NCI-H524 (cell line): ENCODE measurements at places on chromosomes 1 and 21.
A peak's percentile ranks its signal among the peaks of the same experiment; 100 is the strongest.

DNA sequence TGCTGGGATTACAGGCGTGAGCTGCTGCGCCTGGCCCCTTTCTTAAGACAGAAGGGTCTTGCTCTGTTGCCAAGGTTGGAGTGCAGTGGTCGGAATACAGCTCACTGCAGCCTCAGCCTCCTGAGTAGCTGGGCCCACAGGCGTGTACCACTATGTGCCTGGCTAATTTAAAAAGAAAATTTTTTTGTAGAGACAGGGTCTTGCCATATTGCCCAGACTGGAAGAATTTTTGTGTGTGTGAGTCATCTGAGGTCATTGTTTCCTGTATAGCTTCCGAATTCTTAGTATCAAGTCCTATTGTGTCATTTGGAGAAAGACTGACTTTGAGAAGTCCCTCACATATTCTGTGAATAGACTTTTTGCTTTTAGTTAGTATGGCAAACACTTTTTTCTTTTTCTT, 4.7 kb downstream of the SZRD1 start:
- no peak for DNase-seq

DNA sequence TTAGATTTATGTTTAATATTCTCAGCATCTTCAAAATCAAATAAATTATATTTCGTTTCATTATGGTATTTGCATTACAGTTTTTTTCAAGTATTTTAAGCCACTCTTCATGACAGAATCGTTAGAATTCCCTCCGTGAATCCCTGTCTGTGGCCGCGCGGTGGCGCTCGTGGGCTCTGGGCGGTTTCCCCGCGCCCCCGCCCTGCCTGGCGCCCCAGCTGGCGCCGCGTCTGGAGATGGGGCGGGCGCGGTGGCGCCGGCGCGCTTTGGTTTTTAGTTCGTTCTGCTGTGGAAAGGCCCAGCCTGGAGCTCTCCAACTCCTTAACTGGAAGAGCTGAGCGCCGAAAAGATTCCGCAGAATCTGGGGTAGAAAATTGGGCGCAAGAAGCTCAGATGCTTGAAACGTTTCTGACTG, 25.7 kb downstream of the PRMT2 start:
- DNase-seq, result no peak

- DNase-seq, result peak; percentile 67
Observed at GRCh38 chr1:38587766-38588165, 271.8 kb downstream of the RRAGC start.

- DNase-seq, result no peak
Observed at GRCh38 chr1:180781718-180782117, 131.0 kb upstream of the KIAA1614 start.

DNA sequence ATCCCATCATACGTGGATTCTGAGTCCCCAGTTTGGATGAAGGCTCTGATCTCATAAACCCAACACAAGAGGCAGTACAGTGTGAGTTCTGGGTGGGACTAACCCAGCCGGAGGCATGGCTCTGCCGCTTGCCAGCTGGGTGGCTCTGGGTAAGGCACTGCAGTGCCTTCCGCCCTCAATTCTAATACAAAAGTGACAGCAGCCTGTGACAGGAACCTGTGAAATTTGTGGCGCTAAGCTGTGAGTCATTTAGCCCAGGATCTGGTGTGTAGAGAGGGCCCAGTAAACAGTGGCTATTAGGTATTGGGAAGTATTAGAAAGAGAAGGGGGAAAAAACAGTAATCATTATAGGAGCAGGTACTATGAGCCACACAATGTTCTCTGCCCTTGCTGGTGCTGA, 23.3 kb downstream of the HSPG2 start:
- DNase-seq, result no peak

DNA sequence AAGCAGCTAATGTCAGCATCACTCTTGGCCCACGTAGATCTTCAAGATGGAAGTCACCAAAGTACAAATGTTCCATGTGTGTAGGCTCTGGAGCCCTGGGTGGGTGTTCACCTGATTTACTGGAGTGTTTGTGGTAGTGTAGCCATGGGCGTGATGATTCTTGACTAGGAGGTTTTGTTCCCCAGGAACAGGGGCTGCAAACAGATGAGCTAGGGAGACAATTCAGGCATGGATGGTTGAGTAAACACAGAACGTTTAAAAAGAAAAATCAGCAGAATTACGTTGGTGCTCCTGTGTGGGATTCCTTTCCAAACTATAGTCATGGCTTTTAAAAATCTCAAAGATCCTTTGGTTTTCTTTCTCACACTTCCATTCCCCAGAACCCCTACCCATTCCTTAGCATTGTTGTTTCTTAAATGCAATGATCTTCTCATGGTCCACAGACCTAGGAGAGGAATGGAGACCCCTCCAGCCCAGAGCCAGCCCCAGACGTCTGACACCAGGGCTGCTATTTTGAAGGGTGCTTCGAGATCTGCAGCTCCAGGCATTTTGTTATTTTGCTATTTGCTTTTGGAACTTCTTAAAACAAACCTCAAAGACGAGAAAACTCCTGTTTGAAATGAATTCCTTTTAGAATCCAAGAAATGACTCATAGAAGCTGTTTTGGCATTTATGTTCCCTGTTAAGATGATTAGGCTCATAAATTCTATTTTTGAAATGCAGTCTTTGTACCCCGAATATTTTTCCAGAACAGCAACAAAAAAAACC, 115.1 kb downstream of the ETS2 start:
- DNase-seq, result no peak

GRCh38 chr1:212152308-212152693, 116.8 kb downstream of the DTL start:
- DNase-seq, result no peak

DNA sequence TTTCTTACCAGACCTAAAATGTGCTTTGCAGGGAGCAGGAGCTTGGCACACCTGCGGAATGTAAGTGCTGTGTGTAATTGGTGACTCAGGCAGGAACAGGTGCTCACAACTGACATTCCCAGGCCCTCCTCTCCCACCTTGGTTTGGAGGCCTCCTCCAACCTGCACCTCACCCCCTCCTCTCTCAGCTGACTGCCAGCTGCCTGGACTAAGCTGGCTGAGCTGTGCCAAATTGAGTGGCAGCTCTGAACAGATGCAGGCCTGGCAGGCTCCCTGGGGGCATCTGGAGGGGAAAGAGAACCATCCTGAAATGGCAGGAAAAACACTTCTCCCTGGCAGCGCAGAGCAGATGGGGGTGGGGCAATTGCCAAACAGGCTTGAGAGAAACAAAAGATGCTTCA, 91.7 kb upstream of the PGBD5 start:
- peak; percentile 72 for DNase-seq

DNA sequence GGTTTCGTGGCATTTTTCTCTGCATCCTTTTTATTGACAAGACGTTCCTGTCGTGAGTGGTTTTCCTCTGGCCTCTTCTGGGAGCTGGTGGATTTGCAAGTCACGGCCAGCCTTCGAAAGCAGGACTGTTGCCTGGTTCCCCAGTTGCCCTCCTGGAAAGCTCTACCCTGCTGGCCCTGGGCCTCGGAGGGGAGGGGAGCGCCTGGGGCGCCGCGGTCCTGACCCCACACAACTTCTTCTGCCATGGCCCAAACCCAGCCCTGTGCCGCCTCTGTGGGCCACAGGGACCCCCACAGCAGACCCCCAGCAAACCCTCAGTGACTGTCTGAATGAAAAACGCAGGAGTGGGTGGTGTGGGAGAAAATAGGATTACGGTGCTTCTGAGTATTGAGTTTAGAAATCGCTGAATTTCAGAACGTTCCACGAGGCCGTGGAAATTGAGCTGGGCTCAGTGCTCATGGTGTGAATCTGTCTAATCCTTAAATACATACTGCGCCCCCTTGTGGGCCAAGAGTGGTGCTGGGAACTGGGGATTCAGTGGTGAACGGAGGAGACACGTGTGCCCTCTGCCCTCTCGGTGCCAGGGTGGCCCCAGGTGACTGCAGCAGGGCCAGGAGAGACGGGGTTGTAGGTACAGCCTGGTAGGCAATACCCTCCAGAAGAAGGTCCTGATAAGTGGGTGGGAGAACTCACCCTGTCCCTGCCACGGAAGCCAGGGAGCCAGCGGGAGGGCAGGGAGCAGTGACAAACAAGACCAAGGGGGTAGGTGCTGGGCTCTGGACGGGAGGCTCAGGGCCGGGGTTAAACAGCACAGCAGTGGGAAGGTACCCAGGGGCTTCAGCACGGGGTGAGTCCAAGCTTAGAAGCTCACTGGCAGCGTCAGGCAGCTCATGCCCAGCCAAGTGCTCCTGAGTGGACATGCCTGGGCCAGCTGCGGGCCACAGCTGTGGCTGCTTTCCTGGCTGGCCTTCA, 101.2 kb upstream of the COL6A1 start:
- peak; percentile 90 for DNase-seq
